ENCODE measurements at places on chromosomes 12 and 14.

DNA sequence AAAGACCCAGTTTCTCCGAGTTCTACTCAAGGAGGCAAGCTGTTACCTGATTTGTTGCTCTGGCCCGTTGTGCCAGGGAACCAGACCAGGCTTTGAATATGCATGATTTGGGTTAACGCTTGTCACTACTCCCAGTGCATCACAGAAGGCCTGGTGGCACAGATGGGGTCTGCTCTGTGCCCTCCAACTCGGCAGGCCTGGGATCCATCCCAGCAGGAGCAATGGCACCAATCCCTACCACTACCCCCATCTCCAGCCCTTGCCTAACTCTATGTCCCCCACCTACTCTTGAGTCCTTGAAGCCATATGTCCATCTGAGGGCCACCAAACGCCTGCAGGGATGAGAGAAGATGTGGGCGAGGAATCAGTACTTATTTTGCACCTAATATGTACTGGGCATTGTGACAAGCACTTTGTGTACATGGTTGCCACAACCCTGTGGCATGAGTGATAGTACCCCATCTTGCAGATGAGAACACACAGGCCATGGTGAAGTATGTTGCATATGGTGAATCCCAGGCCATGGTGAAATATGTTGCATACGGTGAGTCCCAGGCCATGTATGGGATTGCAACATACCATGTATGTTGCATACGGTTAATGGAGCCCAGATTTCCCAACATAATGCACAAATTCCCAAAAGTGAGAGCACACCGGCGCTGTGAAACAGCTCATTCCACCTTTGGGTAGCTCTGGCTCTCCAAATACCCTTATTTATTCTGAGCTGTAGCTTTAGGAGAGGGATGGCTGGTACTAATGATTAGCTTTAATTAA, 102.7 kb downstream of the NTF3 start:
- H3K27ac ChIP-seq = no peak overlapping the region
- no peaks in the 10 kb centered on the region for H3K27me3 ChIP-seq
- H3K4me1 ChIP-seq = no peaks in the 10 kb centered on the region
- H3K4me3 ChIP-seq = no peak overlapping the region
- no peak for DNase-seq
- H3K36me3 ChIP-seq = no peaks in the 10 kb centered on the region

GRCh38 chr12:39595928-39596327, 23.7 kb downstream of the ABCD2 start:
- no peaks in the 10 kb centered on the region for H3K36me3 ChIP-seq
- no peak for DNase-seq
- H3K27ac ChIP-seq = no peak overlapping the region

GRCh38 chr12:44296624-44297197, 460.8 kb downstream of the TMEM117 start:
- no peaks in the 10 kb centered on the region for H3K4me1 ChIP-seq
- H3K4me3 ChIP-seq = no peak overlapping the region
- no peak overlapping the region for H3K27ac ChIP-seq
- H3K27me3 ChIP-seq = no peaks in the 10 kb centered on the region
- H3K36me3 ChIP-seq = no peaks in the 10 kb centered on the region

- H3K36me3 ChIP-seq = no peaks in the 10 kb centered on the region
- H3K4me1 ChIP-seq = no peaks in the 10 kb centered on the region
- no peak for DNase-seq
- no peak overlapping the region for H3K4me3 ChIP-seq
- H3K27me3 ChIP-seq = no peaks in the 10 kb centered on the region
- H3K27ac ChIP-seq = no peak overlapping the region
These were observed 325.7 kb downstream of the CEP128 start for GRCh38 chr14:80615831-80616230.

- no peak for DNase-seq
- no peak overlapping the region for H3K4me3 ChIP-seq
- H3K27me3 ChIP-seq = no peaks in the 10 kb centered on the region
- no peaks in the 10 kb centered on the region for H3K36me3 ChIP-seq
- H3K4me1 ChIP-seq = peaks cover 4% of the 10 kb centered on the region
- H3K27ac ChIP-seq = no peak overlapping the region
These were observed 46.5 kb downstream of the SOCS2 start for GRCh38 chr12:93618891-93619410.

Measured in heart left ventricle (tissue), 16 donors.